ENCODE measurements at places on chromosomes 7 and 10.

DNA sequence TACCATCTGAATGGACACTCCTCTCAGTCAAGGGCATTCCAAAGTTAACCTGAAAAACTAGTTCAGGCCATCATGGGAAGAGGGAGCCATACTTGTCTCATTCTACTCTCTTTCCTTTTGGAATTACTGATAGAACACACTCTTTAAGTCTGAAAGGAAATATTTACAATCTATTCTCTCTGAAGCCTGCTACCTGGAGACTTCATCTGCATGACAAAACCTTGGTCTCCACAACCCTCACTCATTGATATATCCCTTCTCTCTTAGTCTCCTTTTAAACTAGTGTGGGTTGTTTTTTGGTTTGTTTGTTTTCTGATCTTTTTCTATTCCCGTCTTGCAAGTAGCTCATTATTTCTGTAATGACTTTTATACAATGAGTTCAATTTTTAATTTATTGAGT, 169.5 kb downstream of the C1GALT1 start:
- DNase-seq, result no peak

DNA sequence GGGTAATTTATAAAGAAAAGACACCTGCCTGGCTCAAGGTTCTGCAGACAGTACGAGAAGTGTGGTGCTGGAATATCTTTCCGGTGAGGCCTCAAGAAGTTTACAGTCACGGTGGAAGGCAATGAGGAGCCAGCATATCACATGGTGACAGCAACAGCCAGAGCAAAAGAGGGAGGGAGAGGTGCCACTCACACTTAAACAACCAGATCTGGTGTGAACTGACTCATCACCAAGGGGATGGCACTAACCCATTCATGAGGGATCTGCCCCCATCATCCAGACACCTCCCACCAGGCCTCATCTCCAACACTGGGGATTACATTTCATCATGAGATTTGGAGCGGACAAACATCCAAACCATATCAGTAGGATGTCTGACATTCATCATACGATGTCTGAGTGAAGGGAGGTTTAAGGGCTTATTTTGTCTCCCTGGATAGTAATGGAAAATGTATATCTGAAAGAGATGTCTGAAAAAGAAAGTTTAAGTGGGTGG, 23.5 kb upstream of the KBTBD2 start:
- no peak for DNase-seq

GRCh38 chr7:1226186-1226901, 6.3 kb upstream of the UNCX start:
- no peak for DNase-seq

- no peak for DNase-seq
These were observed 90.7 kb upstream of the TMEM168 start for GRCh38 chr7:112880818-112881418.

GRCh38 chr10:116899626-116900025, 50.3 kb downstream of the ENO4 start:
- no peak for DNase-seq

- no peak for DNase-seq
These were observed 52.3 kb downstream of the CCDC3 start for GRCh38 chr10:12949248-12949647.

DNA sequence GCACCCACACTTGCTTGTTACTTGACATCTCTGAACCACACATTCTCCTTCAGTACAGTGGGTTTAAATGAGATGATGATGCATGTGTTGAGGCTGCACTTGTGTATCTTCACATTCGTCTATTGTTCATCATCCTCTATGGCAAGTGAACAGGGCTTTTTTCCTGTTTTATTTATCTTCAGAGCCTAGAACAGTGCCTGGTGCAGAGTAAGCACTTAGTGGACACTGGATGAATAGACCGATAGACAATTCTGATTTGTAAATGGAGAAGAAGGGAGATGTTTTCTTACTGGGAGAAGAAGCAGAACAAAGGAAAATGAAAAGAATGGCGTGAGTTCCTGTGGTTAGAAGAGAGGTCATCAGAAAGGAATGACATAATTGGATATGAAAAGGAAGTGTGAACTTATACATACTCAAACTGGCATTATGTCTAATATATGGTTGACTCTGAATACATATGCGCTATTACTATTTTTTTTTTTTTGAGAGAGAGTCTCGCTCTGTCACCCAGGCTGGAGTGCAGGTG, 99.7 kb downstream of the AVL9 start:
- no peak for DNase-seq

- peak; percentile 74 for DNase-seq
These were observed at the start of gene RP9 for GRCh38 chr7:33109005-33109757. Gene RP9, minus strand, starts transcription at chr7:33109404. Its CDS starts 32 bp downstream, at chr7:33109372.

DNA sequence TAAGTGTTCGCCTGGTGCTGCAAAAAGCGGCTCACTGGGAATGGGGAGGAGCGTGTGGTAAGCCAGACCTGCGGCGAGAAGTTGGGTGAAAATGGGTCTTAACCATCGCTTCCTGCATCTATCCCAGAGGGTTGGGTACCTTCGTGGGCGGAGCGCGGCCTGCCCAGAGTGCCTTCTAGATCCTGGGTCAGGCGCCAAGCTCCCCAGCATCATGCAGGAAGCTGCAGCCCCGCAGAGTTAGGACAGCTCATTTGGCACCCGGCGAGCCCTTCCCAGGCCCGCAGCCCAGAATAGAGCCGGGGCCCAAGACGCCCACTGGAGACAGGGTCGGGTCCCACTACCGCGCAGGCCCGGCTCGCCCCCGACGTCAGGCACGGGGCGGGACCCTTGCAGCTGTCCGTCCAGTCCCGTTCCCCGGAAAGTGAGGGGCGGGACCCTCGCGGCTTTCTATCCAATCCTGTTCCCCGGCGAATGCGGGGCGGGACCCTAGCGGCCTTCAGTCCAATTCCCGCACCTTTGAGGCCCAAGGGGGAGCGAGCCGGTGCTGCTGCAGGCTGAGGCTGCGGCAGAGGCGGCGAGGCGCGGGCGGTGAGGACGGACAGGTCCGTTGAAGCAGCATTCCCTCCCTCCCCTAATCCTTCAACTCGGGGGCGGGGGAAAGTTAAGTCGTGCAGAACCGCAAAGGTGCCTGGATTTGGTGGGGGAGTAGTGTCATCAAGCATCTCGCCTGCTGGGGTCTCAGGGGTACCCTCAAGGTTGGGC, at the start of gene CROT:
Gene CROT, plus strand, starts transcription at position 499 of the 762 bp plus-strand sequence. CDS start 3,405 bp downstream, outside the sequence.
- peak; percentile 77 for DNase-seq

GRCh38 chr7:18901351-18901750, 216.1 kb downstream of the TWIST1 start:
- no peak for DNase-seq

DNA sequence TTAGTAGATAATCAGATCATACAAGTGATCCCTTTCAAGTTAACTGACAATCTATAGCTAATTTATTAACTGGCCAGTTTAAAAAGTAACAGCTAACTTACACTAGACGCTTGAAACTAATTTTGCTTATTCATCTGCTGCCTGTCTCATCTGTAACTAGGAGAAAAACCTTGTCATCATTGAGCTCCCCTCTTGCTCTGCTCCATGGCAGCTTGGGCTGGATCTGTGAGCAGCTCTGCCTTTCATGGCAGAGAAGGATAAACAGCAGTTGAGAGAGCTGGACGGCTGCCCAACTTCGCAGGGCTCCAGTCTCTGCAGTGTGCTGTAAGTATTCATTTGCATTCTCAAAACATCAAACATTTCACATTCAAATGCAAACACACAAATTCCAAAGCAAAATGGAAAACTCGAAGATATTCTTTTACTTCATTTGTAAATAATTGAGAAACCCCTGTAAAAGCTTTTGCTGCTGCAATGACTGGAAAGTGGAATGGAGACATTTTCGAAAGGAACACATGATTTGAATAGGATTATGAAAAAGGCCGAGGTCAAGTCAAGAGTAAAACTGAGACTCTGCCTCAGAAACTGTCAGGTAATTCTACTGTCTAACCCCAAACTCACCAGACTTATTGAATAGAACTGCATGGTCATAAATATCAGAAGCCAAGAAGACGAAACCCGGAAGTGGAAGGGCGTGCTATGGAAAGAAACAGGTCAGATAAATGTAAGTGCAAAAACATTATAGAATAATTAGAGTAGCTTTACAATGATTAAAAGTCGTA, 17.6 kb downstream of the SLC35B4 start:
- DNase-seq, result no peak
